D341Med (cell line): ENCODE measurements at places on chromosomes 5 and 9.
A peak's percentile ranks its signal among the peaks of the same experiment; 100 is the strongest.

GRCh38 chr5:7754490-7754889, 96.4 kb downstream of the CFAP90 start:
- no peak for DNase-seq

DNA sequence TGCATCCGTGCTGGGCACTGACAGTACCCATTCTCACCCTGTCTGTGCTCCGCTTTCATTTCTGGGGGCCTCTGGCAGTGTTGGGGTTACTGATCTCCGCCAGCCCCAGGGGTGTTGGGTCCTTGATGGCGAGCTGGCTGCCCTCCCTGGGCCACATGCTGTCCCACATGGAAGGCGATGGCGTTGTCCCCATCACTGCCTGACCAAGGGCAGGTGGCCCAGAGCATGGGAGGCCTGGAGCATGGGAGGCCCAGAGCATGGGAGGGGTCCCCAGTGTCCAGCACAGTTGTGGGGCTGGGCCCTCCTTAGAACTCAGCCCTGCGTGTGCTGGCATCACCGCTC, 50.9 kb downstream of the RXRA start:
- DNase-seq: no peak

DNA sequence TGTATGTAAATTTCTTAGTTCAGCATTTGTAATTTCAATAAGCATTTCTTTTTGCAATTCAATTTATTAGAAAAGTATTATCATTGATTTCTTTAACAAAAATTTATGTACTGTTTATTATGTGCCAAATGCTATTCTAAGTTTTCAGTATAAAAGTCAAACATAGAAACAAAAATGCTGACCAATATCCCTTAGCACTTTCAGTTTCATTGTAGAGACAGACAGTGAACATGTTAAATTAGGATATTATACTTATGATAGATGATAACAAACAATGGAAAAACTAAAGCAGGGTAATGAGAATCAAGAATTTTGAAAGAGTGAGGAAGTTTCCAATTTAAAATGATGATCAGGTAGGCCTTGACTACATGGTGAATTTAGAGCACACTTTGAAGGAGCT, 1106.0 kb downstream of the TAF11L14 start:
- DNase-seq: no peak

DNA sequence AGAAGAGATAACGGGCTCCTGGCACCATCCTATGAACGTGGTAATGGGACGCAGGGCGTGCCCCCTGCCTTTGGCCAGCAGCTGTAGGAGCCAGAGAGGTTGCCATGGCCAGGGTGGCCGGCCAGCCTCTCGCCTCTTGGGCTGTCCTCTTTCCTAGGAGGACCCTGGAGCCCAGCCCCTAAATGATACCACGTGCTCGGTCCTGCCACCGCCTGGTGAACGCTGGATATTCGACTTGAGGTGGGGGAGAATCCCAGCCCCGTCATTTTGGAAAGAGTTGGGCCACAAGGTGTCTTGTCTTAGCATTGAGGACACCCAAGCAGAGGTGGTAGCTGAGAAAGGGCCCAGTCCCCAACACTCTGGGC, 391 bp upstream of the NRG2 start:
- DNase-seq: peak; percentile 59

DNA sequence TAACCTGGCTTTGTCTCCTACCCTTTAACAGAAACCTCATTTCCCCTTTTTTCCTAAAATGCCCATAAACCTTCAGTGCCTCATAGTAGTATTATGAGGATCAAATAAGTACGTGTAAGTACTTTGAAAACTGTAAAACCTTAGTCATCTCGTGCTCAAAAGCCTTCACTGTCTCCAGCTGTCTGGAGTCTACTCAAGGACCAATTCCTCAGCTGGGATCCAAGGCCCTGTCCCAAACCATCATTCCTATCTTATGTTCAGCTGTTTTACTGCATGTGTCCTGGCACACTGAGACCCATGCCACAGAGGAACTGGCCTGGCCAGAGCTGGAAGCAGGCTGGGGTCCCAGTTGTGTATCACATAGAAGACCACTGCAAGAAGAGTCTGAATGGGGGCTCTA, 15.9 kb downstream of the ADAMTSL1 start:
- no peak for DNase-seq

GRCh38 chr9:90010793-90011192, 406.0 kb downstream of the GADD45G start:
- no peak for DNase-seq

DNA sequence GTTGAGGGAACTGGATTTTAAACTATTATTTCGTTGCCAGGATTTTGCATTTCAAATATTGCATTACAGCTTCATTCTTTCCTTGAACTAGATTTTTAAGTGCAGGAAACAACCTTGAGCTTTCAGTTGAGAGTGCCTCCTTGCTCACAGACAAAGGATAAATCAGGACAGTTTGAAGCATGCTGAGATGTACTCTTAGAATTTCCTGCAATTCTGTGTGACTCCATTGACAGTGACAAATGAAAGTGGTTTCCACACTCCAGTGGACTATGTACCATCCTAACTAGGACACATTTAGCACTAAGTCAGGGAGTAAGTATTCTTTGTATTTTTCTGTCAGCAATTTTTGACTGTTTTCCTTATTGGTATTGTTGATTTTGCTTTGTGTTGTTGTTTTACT, 100.0 kb upstream of the PLCXD3 start:
- no peak for DNase-seq

DNA sequence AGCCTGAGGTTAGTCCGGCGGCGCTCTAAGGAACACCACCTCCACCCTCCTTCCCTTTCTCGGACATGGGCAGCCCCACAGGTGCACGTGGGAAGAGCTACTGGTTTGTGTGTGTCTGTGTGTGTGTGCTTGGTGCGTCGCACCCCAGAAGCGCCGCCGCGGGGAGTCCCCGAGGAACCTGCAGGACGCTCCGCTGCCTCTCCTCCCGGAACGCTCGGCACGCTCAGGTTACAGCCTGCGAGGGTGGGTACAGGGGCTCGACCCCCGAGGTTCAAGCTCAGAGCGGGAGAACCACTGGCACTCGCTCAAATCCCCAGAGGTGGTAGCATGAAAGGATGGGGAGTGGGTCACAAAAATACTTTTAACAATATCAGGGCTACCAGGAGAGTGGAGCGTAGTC, 2.0 kb downstream of the ASTN2 start:
- peak; percentile 37 for DNase-seq

GRCh38 chr5:61132559-61132958, 29.7 kb downstream of the SMIM15 start:
- no peak for DNase-seq

DNA sequence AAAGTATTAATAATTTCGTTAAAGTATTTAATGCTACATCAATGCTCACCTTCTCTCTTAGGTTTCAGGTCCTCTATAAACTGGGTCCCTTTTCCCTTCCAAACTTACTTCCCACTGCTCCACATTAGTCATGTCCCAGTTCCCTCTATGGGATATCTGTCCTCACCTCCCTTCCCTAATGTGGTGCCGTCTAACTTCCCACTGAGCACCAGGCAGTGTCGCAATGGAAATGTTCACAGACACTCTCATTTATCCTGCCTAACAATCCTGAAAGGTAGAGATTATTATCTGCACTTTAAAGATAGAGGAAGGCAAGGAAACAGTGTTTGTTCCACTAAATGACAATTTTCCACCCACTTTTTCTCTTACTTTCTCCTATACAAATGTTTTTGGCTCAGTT, 329.7 kb downstream of the CWC27 start:
- DNase-seq: no peak

DNA sequence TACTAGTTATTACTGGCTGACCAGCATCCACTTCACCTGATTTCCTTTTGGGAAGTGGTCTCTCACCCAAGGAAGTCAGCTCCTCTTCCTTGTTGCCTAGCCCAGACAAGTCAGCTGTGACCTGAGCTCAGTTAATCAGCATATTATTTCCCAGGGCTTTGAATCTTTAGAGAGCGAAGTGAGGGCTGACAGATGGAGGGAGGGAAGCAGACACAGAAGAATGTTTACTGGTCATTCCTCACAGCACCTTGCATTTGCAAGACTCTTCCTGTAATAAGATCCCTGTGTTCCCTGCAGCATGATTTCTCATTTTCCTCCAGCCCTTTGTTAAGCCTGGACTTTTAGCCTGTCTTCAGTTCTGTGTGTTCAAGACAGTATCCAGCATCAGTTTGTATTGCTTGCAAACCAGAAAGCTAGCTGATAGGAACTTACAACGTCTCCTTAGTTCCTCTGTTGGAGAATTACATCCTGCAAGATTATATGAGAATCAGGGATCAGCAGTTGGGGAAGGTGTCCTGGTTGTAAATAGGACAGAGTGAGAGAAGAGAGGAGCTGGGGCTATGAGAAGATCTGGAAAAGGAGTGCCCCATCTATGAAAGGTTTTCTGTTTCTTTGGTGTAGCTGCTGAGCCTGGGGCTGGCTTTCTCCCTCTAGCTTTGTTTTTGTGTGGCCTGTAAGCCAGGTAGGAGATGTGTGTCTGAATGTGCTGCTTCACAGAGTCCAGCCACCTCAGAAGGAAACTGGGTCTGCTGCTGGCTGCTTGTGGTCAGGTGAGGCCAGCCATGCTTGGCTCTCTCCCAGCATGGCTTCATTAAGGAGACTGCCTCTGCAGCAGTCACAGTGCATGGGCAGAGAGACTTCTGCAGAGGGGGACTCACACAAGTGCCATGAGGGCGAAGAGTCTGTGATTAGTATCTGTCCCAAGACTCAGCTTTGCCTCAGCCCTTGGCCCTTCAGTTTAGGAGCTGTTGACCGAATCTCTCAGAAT, 50.3 kb downstream of the MAN2A1 start:
- peak; percentile 17 for DNase-seq

DNA sequence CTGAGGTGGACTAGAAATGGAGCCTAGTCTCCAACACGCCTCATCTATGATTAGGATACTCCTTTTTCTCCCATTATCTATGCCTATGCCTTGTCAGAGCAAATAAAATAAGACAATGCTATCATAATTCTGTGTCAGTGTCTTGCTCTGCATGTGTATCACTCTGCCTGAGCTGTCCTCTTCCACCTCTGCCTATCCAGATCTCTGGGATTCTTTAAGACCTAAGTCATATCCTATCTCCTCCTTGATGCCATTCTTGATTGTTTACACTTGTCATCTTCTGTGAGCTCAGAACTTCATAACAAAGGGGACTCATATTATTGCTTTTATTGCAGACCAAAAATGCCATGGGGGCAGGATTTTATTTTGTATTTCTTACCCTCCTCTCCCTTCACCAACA, 351.2 kb upstream of the C9orf72 start:
- no peak for DNase-seq

DNA sequence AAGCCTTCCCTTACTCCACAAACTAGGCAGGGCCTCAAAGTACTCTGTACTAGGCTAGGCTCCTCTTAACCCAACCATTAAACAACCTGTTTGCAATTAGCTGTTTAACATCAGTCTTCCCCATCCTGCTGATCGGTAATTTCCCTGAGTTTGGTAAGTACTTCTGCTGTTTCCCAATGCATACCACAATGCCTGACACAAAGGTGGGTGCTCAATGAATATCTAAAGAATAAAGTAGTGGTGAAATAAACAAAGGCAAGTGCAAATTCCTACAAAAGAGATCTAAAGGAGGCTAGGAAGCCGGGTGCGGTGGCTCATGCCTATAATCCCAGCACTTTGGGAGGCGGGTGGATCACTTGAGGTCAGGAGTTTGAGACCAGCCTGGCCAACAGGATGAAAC, 25.0 kb downstream of the FBXW2 start:
- no peak for DNase-seq

DNA sequence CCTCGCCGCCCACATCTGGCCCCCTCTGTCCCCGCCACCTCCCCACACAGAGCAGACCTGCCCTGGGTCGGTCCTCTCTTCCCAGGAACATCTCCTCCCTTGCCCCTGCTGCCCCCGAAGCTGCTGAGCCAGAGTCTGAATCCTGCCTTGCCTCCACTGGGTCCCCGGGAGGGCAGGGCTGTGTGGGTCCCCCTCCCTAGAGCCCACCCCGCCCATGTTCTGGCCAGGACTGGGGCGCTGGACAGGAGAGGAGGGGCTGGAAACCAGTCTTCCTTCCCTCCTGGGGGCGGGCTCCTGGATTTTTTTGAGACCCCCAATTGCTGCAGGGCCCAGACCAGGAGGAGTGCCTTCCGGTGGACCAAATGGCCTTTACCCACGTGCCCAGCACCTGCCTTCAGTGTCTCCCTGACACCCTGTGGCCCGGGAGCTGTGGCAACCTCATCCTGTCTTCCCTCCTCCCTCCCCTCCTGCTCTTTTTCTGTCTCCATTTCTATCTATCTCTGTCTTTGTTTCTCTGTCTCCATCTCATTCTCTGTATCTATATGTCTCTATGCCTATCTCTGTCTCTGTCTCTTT, 12.1 kb downstream of the MRPL36 start:
- no peak for DNase-seq

DNA sequence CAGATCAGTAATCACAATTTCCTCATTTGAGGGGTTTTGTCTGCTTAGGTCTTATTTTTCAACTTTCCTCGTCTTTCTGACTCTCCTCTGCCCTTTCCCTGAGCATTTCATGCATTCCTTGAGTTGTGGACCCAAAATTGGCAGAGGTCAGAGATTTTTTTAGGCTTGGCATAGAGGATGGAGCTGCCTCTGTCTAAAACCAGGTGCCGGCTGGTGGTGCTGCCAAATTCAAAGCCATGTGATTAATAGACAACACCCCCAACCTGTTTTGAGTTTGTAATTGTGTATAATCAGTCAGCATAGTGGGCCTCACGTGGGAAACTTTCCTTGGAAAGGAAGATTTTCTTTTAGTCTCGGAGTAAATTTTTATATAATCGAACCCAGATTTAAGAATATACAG, 39.6 kb downstream of the TJP2 start:
- DNase-seq: no peak

DNA sequence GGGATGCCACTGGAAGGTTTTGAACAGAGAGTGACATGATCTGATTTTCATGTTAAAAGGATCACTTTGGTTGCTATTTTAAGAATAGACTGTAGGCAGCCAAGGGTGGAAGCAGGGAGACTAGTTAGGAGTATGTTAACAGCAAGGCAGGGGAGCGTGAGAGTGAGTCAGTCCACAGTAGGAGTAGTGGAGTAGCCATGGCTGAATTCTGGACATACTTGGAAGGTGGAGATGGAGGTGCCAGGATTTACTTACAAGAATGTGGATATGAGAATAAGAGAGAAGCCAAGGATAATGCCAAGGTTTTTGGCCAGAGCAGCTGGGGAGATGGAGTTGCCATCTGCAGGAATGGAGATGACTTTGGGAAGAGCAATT, 118.8 kb downstream of the GALNT10 start:
- DNase-seq: no peak
